Activated CD4-positive, alpha-beta T cell treated with anti-CD3 and anti-CD28 coated beads for 48 hours (primary cell): ENCODE measurements at places on chromosomes 16 and 17.

DNA sequence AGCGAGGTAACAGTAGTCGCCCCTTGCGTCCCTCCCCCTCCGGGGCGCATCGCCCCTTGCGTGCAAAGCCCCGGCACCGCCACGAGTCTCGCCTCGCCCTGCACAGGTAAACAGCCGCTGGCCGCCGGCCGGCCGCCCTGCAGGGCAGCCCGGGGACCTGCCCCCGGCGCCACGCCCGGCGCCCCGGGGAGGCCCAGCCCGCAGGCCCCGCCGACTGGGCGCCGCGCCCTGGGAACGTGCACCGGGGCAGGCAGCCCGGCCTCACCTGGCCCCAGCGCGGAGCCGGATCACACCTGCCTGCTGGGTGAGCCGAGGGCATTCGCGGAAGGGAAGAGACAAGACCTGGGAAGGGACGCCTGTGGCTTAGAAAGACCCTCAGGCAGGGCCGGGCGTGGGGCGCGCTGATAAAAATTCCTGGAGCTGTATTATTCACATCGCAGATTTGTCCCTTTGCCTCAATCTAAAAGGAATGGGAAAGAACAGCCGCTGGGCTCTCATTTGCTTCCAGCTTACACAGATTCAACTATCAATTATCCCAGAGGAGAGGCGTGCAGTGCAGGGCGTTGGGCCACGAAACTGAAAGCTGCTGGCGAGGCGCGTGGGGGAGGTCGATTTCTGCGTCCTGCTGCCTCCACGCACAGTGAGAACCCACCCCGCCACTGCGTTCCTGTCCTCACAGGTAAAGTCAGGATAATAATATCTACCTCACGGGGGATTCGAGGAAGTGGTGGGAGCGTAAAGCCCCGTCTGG is 451.9 kb downstream of the SLC39A11 start:
- DNase-seq: no peak

DNA sequence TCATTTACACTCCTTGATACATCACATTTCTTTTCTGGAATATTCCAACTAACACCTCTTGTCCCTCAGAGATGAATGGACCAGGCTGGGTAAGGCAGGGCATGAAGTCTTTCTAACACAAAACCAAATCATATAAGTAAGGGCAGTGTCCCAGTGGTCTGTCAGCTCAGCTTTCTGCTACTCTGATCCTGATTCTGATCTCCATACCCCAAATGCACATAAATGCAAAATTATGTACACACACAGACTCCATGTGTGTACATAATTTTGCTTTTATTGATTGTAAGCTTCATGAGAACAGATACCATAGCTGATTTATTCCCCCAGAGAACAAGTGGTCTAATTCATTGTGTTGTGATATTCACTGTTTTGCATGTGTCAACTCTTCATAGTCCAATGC is 47.9 kb downstream of the NOG start:
- no peak for DNase-seq

GRCh38 chr17:27367121-27367981 is 73.4 kb downstream of the WSB1 start:
- DNase-seq: no peak

DNA sequence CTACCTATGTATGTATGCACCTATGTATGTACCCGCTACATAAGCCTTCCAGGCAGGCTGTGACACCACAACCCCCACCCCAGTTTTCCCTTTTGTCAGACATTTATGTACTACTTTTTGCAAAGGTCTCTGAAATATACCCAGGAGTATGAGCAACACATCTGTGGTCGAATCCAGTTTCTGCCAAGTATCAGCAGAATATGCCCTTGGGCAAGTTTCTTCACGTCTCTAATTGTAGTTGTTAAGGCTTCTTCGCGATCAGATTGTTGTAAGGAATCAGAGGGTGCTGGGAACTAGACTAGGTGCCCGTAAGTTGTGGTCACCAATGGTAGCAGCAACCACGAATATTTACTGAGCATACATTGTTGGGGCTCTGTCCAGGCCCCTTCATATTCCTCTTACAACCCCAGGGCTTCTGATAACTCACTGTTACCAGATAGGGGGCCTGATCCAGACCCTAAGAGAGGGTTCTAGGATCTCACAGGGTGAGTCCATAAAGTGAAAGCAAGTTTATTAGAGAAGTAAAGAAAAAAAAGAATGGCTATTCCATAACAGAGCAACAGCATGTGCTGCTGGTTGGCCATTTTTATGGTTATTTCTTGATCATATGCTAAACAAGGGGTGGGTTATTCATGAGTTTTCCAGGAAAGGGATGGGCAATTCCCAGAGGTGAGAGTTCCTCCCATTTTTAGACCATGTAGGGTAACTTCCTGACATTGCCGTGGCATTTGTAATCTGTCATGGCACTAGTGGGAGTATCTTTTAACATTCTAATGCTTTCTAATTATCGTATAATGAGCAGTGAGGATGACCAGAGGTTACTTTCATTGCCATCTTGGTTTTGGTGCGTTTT is 16.6 kb downstream of the NUDT7 start:
- DNase-seq: no peak

GRCh38 chr17:47628014-47628566 is 21.6 kb upstream of the KPNB1 start:
- DNase-seq: no peak

- DNase-seq: peak; percentile 27
These were observed 628 bp downstream of the GABARAPL2 start for GRCh38 chr16:75566758-75567255.

DNA sequence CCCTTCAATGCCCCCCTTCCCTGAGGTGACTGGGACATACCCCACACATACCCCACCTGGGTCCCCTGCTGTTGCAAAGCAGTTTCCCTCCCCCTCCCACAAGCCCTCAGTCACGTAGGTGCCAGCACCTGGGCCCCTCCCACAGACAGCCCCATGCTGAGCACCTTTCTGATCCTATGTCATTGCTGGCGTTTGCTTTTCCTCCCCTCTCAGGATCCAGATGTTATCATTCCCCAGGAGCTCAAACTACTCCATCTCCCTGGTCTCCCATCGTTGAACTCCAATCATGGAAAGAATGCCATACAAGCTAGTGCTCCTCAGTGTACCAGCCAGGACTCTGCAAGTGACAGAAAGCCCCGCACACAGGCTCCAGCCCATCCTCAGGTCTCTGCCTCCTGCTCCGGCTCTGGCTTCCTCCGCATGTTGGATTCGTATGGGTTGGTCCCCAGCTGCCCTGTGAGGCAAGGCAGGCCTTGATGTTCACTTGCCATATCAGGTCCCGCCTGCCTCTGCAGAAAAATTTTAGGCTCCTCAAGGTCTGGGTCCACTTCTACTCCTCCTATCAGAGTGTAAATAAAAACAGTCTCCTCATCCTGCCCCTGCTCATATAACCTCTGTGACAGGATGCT is 31.4 kb upstream of the MED9 start:
- no peak for DNase-seq
